ENCODE measurements at places on chromosomes 7 and 10.

- DNase-seq = no peak
Observed at GRCh38 chr10:129274748-129275474, 192.1 kb upstream of the MGMT start.

- no peak for DNase-seq
Observed at GRCh38 chr7:99003419-99003818, 125.1 kb downstream of the TRRAP start.

DNA sequence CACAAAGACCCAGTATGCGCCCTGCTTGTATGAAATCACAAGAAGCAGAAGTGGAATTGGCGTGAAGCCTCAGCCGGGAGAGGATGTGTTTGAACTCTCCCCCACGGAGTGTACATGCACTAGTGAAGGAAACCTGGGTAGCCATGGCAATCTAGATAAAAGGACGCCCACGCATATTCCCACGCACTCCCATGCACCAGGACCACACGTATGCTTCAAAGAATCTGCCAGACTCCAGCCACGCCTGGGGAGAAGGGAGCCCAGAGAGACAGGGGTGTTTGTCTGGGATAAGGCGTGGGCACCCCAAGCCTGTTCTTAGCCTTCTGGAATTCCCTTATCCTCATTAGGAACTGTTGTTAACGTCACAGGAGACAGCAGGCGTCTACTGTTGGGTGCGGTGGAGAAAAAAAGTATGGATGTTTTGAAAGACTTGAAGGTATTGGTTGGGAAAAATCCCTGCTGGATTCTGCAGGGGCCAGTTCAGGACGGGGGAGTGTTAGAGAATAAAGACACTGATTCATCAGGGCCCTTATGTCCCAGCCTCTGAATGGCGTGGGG is 28.9 kb upstream of the ECHDC3 start:
- no peak for DNase-seq

DNA sequence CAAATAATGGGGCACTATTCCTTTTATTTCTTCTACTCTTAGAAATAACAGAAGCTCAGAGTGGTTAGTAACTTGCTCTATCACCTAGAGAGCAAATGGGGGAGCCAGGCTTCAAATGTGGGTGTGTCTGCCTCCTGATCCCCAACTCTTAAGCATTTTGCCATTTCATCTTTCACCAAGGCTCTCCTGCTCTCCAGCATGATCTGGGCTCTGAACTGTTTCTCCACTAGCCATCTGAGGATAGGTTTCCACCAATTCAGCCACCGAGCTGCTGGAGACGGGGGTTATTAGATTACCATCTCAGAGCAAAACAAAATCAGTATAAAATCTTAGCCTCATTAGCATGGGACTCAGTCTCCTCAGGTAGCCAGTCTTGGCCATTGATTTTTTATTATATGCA is 20.2 kb upstream of the VAX1 start:
- DNase-seq = no peak

GRCh38 chr7:41834805-41835694 is 132.2 kb upstream of the INHBA start:
- DNase-seq = no peak

DNA sequence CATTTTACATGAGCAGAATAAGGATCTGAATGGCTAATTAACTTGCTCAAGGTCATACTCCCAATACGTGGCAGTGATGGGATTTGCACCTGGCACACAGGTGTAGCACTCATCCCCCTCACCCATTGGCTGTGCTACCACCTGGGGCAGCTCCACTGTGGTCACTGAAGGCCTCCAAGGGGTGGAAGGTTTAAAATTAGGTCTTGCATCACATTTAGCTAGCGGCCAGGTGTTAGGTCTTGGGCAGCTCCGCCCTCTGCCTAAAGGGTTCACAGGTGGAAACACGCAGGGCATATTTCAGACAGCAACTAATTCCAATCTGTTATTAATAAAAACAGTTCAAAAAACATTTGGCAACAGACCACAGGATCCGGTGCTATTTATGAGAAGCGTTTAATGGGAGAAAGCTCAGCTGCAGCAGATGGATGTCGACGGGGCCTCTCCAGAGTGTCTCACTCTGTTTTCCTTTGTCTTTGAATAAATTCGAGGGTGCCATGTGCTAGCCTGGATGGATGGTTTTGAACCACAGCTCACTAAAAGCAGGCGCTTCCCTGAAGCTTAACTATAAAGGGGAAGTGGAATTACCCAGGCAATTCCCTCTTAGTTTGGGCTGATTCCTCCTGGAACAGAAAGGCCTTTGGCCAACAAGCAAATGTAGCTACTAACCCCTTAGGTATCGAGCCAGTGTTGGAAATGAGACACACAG is 1017.6 kb downstream of the TYW1 start:
- no peak for DNase-seq

GRCh38 chr7:71313553-71313952 is 181.6 kb downstream of the GALNT17 start:
- no peak for DNase-seq

- DNase-seq = no peak
Observed at GRCh38 chr10:44968091-44968490, 8.5 kb downstream of the RASSF4 start.

DNA sequence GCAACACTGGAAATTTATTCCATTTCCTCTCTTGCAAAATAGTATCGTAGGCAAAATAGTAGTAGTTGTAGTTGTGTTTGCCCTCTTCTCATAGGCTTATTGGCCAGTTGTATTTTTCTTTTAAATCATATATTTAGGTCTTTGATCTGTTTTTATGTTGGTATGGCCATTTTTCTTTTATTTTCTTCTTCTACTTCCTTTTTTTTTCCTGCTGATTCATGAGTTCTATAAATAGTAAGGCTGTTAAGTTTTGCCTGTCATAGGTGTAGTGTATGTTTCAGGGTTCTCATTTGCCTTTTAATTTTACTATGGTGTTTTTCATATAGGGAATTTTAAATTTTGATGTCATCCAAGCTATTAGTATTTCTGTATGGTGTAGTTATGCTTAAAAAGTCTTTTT is 25.4 kb upstream of the MRC1 start:
- DNase-seq = no peak

DNA sequence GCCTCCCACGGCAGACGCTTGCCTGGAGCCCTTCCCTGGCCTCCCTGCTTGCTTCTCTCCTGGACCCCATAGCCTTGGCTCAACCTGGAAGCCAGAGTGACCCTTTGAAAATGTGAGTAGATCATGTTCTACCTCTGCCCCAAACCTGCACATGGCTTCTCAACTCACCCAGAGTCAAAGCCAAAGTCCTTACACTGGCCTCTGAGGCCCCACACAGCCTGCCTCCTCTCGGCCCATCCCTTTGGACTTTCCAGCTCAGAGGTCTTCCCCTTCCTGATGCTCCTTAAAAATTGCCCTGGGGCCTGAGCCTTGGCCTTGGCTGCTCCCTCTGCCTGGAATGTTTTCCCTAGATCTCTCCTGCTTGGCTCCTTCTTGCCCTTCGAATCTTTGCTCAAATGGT is 32.5 kb downstream of the COL17A1 start:
- no peak for DNase-seq

- no peak for DNase-seq
Observed at GRCh38 chr10:89074120-89074519, 83.5 kb downstream of the FAS start.

DNA sequence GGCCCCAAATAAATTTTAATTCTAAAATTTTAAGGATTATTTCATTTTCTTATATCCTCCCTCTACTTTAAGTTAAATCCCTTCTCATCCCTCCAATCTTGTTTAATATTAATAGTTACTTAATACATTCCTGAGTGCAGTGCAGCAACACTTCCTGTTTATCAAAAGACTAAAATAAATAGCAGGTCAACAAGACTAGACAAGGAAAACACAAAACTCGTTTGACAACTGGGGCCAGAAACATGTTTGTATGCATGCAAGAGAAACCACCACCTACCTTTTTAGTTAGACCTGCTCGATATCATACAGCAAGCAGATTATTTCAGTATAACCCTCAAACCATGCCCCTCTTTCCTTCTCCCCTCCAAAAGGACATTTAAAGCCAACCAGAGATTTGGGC is 95.8 kb downstream of the PARD3 start:
- no peak for DNase-seq

GRCh38 chr10:27857616-27858015 is 112.0 kb upstream of the MKX start:
- DNase-seq = no peak

DNA sequence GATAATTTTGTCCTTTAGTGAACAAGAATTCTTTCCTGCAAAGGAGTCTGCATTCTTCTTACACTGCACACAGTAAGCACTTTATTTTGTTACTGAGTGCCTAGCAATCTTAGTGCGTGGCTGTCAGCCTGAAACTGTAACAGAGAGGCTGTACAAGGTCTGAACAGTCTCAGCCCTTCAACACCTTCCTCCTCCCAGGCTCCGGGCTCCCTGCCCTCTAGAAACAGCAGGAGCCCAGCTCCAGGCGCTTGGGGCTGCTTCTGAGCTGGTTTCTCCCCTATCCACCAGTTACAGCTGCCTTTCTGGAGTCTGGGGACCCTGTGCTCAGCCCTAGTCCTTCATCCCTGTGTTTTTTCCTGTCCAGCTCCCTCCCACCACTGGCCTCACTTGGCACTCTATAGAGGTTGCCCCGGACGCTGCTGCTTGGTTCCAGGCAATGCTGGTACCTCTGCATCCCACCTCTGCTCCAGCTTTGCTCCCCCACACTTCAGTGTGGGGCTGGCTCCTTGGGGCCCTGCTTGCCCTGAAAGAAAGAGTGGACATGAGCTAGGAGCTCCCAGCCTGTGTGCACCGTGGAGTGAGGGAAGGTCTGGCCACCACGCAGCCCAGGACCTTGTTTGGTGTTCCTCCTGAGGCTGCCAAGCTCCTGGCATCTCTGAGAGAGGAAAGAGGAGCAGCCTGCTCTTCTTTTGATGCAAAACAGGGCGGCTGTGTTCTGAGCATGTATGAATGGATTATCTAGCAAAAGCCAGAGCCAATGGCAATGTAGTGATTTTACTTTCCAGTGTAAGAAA is 251.2 kb upstream of the GRB10 start:
- DNase-seq = no peak

DNA sequence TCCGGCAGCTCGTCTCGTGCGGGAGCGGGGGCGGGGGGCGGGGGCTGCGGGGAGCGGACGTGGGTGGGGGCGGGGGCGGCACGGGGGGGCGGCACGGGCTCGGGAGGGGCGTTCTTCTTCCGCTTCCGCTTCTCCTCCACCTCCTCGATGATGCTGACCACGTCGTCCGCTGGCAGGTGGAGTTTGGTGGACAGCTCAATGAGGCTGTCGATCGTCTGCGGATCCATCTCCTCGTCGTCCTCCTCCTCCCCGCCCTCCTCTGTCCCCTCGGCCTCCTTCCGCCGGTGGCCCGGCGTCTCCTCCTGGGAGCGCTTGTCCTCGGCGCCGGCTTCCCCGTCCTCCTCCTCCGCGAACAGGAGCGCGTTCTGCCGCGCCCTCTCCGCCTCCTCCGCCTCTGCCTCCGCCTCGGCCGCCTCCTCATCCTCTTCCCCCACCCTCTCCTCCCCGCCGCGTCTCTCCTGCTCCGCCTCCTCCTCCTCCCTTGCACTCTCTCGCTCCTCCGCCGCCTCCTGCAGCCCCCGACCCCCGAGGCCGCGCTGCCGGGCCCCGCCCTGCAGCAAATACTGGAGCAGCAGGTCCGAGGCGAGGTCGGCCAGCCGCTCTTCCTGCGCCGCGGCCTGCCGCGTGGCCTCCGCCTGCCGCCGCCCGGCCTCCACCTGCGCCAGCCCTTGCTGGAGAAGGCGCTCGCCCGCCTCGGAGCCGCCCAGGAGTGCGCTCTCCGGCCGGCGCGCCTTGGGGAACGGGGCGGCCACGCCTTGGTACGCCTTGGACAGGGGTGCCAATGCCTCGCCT is 1.9 kb downstream of the VGF start:
- no peak for DNase-seq

DNA sequence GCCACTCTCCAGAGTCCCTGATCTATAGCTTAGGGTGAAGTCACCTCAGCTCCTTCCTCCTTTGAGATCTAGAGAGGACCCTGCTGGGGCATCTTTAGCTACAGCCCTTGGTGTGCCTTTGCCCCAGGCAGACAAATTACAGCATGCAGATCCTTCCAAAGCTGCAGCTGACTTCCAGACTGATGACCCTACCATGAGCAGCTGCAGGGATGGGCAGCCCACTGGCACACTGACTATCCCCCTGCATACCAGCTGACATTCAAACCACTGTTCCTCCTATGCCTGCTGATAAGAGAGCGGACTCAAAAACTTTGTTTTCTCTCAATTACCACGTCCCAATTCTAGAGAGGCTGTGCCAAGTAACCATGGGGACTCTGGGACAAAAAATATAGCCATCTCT is 70.6 kb downstream of the COL13A1 start:
- DNase-seq = no peak

GRCh38 chr7:91918356-91918755 is 22.3 kb upstream of the AKAP9 start:
- no peak for DNase-seq

DNA sequence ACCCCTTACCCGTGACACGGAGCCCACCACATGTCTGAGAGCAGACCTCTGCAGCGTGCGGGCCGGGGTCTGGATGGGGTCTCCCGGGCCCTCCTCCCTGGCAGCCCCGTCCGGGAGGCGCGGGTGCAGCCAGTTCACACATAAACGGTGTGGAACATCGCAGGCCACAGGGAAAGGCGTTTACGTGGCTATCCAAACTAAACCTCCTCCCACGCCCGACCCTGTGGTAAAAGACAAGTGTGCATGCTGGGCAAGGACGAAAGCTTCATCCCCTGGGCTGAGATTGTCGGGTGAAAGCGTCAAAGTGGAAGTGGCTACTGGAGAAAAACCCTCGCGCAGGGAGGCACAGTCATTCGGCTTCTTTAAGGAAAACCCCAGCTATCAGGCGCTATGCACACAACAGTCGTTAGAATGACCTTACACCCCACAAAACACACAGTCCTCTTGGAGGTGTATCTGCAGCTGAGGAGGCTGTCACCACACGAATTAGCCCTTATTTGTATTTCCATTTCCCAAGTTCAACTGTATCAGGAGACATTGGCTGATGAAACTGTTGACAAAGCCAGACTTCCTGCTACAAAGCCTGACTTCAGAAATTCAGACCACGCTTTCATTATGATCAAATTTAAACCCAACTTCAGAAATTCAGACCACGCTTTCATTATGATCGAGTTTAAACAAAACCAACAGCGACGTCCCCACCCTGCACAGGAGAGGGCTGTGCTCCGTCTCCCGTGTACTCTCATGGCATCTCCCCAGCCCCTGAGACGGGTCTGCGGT is 15.3 kb downstream of the GPER1 start:
- DNase-seq = no peak

DNA sequence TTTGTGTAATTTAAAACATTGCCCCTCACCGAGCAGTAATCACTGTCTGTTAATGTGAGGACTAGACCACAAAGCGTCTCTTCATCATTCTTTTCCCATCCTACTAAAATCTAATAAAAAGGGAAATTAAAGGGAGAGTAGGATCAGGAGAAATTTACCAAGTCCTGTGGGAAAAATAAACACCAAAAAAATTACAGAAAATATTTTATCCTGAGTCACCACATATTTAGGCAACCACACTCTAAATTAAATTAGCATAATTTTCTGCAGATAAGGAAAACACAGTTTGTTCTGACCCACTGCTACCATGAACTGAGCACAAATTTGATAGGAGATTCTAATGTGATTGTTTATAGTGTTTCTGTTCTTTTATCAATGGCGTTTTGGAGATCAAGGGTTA is 49.3 kb downstream of the CCDC6 start:
- no peak for DNase-seq

GRCh38 chr7:17625043-17625442 is 315.3 kb downstream of the SNX13 start:
- DNase-seq = no peak

Measured in activated CD8-positive, alpha-beta memory T cell treated with anti-CD3 and anti-CD28 coated beads for 4 hours (primary cell).